ENCODE measurements at places on chromosomes 1 and 21.

DNA sequence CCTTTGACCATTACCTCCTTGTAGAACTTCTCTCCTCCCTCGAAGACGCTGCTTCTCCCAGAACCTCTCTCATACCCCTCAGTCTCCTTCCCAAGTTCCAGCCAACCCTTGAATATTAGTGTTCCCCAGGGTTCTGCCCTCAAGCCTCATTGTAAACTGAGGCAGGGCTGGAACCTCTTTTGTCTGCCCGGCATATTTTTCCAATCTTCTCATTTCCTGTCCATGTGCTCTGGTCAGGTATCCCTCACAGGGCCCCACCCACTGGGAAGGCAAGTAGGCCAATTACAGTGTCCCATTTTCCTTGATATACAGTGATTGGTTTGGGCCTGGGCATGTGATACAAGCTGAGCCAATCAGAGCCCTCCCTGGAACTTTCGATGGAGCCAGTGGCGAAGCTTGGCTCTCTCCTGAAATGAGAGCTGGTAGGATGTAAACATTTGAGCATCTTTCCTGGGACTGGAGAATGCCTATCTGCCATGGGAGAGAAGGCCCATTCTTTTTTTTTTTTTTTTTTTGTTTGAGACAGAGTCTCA, 57.1 kb upstream of the ID3 start:
- no peak for DNase-seq

DNA sequence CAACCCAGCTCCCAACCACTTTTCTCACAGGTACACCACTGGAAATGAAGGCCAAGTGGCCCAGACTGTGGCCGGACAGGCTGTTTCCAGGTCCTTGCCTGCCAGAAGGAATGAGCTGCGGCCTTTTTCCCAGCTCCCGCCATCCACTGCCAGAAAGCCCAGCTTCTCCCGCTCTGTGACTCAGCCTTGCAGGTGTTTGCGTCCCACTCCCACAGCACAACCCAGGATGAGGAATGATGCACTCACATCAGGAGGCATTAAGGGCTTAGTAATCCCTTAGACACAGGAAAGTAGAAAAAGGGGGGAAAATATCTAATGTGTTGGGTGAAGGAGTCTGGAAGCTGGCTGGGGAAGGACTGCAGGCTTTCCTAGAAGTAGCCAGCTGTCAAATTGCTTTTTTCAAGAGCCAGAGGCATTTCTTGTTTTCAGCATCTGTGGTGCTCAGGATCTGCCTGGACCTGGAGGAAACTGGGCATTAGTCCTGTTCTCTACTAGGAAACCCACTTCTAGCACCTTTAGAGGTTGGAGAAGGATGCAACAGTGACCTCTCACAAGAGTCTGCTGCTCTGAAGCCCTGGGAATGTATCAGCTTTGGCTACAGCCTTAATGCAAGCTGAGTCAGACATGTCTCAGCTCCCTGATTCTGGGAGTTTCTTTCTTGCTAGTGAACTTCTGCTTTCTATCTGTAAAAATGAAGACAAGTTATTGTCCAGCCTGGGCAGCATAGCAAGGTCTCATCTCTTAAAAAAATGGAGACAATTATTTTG, 13.2 kb upstream of the MAP1LC3C start:
- no peak for DNase-seq

- DNase-seq: no peak
Observed at GRCh38 chr21:16363518-16363917, 633.7 kb downstream of the USP25 start.

DNA sequence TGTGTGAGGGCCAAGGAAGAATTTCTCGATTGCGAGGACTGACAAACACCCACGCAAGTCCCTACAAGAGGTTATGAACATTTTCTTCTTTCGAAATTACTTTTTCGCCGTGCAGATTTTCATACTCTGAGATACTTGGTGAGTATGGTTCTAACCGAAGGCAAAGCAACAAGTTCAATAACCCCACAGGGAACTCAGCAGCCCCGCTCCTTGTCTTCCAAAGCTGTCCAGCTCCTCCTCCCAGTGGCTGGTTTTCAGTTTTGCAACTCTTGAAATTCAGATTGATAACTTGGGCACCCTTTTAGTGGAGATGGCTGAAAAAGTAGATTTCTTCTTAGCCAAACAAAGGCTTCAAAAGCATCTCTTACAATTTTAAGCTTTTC, 154.4 kb downstream of the SETD4 start:
- no peak for DNase-seq

GRCh38 chr1:200483491-200484143, 73.8 kb upstream of the ZNF281 start:
- DNase-seq: no peak

DNA sequence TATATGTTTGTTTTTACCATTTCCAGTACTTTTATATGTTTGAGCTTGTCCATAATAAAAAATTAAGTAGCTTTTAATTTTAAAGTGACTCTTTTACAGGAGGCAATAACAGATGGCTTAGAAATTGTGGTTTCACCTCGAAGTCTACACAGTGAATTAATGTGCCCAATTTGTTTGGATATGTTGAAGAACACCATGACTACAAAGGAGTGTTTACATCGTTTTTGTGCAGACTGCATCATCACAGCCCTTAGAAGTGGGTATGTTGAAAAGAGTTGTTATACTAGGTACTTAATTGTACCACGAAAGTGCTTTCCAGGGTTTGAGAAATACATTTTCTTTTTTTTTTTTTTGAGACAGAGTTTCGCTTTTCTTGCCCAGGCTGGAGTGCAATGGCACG, 46.1 kb downstream of the RNF2 start:
- no peak for DNase-seq

DNA sequence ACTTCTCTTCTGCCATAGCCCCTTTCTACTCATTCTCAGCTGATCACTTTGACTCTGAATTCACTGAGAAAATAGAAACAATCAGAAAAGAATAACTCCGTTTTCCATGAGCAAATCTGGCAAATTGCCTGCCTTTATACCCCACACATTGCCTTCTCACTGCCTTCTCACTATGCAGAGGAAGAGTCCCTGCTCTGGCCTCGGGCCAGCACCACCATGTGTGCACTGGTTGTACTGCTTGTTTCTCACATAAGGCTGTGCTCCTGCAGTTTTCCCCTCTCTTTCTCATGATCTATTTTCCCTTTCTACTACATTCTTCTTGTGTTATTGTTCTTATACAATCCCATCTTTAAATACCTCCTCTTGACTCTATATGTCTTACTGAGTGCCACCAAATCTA, 2.3 kb upstream of the HMGCS2 start:
- DNase-seq: no peak

- DNase-seq: no peak
Observed at GRCh38 chr1:121458291-121459048, 273.7 kb downstream of the SRGAP2C start.

DNA sequence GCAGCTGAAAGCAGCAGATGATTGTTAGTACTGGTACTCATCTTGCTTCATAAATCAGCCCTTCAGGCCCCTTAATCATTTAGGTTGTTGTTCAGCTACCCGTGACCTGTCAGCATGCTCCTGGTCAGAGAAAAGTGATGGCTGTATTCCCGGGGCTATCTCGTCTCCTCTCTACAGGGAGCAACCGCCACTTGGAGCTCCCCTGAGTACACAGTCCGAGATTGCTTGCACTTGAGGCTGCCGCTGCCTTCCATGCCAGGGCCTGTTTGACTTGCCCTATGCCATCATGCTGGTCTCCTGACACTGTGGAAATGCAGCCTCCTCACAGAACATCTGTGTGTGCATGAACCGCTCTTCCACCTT, 97.5 kb downstream of the SPATA46 start:
- DNase-seq: no peak

GRCh38 chr21:39020751-39021477, 162.3 kb downstream of the PSMG1 start:
- DNase-seq: no peak

- DNase-seq: no peak
Observed at GRCh38 chr1:74396933-74397332, 115.5 kb downstream of the LRRC53 start.

- DNase-seq: no peak
Observed at GRCh38 chr21:24870633-24871032, 736.6 kb downstream of the MRPL39 start.

DNA sequence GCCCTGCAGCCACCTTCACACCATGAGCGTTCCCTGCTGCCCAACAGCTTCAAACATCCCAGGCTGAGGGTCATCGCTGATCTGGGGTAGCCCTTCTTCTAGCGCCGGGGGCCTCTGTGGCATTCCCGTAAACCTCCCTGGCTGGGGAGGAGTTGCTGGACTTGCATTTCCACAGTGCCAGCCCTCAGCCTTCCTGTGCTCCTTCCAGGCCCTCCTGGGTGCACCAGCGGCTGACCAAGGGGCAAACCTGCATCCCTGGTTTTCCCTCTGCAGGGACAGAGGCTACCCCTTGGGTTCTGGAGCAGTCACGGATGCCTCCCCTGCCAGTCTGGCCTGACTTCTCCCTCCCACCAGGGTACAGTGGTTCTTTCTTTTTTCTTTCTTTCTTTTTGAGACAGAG, 218.7 kb upstream of the TMEM51 start:
- DNase-seq: no peak

DNA sequence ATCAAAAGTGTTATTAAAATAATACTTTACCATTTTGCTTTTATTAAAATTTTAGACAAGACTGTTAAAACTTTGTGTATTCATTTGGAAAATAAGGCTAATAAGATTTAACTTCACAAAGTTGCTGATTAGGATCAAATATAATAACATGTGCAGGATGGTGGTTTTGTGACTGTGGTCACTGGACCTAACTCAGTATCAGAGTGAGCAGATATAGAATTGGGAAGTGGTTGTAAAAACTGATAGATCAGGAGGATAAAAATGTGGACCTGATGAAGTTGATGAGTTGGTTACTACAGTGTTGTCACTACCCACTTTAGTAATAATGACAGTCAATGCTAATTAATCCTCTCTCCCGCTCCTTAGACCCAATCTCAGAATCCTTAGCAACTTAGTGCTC, 186.4 kb downstream of the AKT3 start:
- DNase-seq: no peak

DNA sequence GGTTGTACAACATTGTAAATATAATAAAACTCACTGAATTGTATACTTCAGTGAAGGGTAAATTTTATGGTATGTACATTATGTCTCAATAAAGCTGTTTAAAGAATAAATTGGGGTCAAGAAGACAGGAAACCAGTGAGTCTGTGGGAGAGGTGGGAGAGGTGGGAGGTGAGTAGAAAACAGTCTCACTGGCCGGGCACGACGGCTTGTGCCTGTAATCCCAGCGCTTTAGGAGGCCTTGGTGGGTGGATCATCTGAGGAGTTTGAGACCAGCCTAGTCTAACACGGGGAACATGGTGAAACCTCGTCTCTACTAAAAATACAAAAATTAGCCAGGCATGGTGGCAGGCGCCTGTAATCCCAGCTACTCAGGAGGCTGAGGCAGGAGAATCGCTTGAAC, 4.2 kb downstream of the MTMR11 start:
- DNase-seq: no peak

GRCh38 chr21:42864815-42865775, 14.2 kb downstream of the WDR4 start:
- no peak for DNase-seq

- DNase-seq: no peak
Observed at GRCh38 chr1:85202092-85202863, 1.5 kb upstream of the SYDE2 start.

GRCh38 chr1:85654066-85654782, 54.0 kb downstream of the ZNHIT6 start:
- no peak for DNase-seq

- DNase-seq: no peak
Observed at GRCh38 chr1:213876531-213876930, 111.2 kb upstream of the PROX1 start.

GRCh38 chr1:214506972-214507431, 44.4 kb downstream of the PTPN14 start:
- DNase-seq: no peak

- no peak for DNase-seq
Observed at GRCh38 chr1:112677501-112677900, 3.0 kb downstream of the MOV10 start.

DNA sequence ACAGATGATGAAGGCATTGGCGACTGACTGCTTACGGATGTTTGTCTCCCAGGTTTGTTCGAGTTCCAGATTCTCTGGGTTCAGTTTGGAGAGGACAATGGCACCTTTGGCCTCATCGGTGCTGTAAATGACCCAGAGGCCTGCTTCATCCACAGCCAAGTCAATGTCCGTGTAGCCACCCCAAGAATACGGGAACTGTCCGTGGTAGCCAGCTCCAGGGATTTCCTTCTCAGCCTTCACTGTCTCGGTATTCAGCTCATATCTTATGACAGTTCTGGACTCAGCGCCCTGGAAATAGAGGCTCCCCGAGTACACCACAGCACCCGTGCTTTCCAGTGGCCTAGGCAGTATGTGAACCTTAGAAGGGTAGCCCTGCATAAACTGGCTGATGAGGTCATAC, 14.1 kb downstream of the MYOCOS start:
- no peak for DNase-seq

GRCh38 chr1:61453111-61453961, 271.6 kb downstream of the TM2D1 start:
- DNase-seq: peak; percentile 81

DNA sequence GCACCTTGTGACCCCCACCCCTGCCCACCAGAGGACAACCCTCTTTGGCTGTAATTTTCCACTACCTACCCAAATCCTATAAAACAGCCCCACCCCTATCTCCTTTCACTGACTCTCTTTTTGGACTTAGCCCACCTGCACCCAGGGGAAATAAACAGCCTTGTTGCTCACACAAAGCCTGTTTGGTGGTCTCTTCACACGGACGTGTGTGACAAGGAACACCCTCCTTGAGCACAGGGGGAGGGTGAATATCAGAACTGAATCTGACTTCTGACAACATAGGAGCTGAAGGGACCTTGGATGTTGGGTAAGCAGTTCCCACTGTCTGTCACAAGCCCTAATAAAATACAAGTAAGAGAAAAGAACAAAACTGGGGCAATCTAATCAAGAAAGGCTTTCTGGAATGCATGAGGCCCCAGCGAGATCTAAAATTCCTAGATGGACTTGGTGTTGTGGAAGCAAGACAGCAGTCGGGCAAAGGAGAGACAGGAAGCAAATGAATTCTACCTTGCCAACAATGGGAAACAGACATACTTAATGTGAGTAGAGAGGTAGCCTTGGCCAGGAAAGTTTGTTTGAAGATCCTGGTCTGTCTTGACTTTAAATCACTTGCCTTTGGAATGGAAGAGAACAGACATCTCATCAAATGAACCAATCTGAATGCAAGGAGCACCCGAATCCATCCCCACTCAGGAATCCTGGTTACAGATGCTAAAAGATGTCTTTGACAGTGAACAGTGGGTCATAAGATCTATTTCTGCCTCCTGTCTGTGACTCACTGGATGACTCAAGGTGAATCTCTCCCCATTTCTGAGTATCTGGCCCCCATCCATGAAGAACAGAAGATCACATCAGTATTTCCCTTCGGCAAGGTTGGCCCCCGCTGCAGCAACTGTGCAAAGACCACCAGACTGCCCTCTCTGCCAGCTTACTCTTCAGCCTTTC, 53.3 kb downstream of the OLFML3 start:
- no peak for DNase-seq

GRCh38 chr1:228289996-228290881, 82.4 kb downstream of the OBSCN start:
- DNase-seq: peak; percentile 34

DNA sequence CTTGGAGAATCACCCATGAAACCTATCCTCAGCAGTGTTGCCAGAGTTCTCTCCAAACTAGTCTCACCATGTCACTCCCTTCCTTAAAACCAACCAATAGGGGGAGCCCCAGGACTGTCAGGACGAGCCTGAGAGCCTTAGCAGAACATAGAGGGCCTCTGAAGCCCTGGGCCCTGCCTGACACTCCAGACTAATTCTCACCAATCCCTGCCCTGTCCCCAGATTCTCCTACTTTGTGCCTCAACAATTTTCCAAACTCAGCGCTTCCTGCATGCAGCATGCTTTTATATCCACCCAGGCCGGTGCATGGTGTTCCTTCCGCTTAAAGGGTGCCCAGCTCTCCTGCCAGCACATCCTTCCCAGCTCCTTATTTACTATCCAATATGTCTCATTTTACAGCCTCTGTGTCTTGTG, 42.7 kb downstream of the HSD3B1 start:
- DNase-seq: peak; percentile 65

All from mesothelial cell of epicardium (in vitro differentiated cells).